ENCODE measurements at places on chromosomes 6 and 20.

DNA sequence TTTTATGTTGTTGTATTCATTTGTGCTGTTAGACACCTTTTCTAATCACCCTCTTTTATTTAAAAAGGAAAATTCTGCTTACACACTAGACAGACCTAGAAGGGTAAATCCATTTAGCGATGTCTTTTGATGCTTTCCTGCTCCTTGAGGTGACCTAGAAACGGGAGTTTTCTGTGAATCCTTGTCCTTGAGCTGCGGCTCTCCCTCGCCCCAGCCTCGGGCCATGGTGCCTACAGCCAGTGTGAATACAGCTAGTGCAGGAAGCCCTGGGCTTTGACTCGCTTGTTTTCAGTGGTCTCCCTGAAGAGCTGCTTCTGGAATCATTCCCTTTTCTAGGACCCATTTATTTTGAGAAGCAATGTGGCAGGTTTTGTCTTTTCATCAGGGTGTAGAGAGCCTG lies 17.6 kb upstream of the ADRM1 start:
- no peak for DNase-seq

GRCh38 chr6:116945809-116946208 lies 68.8 kb downstream of the RFX6 start:
- DNase-seq: no peak

DNA sequence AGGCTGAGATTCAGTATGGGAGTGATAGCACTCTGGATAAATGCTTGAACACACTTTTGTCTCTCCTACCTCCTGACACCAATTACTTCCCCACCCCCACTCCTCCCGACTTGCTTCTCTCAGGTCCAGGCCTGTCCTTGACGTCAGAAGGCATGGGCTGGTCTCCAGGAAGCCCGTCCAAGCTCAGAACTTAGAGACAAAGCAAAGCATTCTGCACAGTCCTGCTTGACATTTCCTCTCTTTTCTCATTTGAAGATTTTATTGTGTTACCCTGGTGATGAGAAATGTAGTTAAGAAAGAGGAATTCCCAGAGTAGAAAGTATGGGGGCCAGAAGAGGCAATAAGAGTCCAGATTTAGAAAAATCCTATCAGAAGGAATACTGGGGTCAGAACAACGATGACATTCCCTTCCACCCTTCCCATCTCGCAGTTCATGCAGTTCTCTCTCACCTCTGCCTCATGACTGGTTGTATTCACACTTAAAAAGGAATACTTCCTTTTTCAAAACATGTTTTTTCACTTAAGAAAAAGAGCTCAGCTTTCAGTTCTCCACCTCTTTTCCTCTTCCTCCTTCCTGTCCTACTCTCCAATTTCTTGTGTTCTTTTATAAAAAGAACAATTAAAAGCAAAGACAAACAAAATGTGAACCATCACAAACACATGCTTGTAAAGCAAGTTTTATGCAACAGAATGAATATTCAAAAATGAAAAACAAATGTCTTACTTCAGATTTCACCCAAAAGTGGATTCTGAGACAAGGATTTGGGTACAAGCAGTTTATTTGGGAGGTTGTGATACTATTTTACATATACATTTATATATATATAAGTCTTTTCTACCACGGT lies 18.5 kb upstream of the FAM184A start:
- DNase-seq: no peak

DNA sequence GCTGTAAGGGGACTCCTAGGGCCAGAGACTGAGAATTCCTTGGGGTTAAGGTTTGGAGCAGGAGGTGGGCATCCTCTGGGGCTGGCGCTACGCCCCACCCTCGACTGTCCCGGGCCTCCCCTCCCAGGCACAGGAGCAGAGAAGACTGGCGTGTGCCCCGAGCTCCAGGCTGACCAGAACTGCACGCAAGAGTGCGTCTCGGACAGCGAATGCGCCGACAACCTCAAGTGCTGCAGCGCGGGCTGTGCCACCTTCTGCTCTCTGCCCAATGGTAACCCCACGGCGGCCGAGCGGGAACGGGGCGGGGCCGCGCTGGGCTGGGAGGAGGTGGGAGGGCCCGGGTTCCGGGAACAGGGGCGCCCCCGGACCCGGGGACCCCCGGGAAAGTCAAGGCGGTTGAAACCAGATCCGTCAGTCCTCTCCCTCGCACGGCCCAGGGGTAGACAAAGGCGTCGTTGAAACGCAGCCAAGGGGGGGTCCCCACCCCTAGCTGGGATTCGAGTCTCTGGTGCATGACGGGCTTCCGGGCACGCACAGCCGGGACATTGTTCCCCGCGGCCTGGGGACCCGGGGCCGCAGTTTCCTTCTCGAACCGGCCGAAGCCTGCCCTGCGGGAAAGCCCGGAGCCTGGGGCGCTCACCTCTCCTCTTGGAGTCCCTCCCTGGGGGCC lies 844 bp downstream of the WFDC2 start:
- DNase-seq: peak; percentile 92

DNA sequence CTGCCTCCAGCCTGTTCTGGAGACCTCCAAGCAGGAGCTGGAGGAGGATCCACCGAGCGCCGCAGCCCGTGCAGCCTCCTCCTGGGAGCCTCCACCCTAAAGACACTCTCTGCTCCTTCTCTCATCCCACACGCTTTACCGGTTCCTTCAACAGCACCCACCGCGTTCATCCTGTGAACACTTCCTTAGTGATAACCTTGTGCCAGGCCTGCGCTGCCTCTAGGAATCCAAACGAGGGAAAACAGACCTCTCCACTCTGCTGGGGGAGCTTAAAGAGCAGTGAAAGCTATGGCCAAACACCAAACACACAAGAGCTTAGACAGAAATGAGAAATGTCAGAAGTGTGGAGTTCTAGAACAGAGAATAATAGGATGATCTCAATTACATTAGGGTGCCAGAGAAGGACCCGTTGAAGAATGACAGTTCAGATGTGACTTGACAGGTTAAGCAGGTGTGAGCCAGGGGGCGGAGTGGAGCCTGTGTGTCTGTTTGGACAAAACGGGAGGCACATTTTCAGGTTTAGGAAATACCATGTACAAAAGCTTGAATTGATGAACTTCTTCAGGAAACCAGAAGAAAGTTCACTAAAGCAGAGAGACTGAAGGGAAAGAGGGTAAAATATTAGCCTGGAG lies 28.5 kb upstream of the HLA-DRB5 start:
- DNase-seq: peak; percentile 49

DNA sequence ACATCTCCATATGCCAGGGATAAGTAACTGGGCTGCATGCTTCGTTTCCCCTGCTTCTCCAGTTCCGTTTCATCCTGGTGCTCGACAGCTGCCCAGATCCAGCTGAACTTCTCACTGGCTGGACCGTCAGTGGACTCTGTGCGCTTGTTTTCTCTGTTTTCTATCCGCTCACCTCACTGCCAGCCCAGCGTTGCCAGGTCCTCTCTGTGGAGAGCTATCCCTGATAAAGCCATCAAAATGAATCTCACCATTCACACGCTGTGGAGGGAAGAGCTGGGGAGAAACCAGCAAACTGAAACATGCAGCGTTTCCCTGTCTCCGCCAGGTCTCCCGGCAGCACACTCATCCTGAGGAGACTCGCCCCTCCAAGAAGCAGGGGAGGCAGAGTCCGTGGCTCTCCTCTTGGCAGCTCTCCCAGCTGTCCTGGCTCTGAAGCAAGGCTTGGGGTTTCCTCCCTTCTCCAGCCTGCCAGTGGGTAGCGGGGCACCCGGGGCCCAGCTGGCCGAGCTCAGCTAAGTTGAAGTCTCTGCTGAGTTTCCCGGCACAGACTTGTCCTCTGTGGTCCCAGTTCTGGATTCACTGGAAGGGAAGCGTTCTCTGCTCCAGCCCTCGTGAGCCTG lies 160.9 kb downstream of the DTNBP1 start:
- no peak for DNase-seq
